B cell (primary cell): ENCODE measurements at places on chromosomes 11 and 22.

DNA sequence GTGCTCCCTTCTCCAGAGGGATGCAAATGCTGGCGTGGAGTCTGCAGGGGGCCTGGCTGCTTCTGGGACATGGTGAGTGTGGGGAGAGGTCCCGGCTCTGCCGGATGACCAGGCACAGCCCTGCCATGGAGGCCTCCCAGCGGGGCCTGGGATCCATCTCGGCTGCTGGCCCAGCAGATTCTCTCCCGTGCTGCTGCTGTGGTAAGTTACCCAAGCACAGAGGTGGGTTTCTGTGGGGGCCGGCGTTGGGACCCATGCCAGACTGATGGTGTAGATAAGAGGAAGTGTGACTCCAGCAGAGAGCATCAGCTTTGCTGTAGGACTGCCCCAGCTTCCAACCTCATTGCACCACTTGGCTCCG lies 147.5 kb upstream of the B3GAT1 start:
- no peak for DNase-seq

DNA sequence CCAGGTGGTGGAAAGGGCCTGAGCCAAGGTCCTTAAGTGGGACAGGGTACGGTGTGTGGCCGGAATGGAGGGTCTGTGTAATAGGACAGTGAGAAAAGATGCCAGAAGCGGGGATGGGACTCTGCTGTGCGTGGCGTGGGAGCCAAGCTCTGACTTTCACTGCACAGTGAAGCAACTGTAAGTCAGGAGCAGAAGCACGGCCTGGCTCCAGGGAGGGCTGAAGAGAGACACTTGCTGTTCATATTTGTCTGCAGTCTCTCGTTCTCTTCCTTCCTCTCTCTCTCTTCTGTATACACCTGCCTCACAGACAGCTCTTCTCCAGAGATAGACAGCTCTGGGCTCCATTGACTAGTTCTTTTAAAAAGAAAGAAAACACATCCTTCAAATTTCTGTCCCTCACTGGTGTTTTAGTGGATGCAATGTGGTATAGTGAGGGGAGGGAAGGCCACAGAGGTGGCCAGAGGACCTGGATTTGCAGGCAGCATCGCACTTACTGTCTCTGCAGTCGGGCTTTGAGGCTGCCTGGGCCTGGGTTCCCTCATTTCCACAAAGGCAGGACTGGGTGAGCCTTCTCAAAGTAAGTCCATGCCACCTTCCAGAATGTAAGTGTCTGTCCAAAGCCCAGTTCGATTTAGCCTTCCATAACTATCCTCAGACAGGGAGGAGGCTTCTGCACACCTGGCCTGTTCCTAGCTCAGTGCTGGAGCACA lies 2.1 kb downstream of the IL17RA start:
- no peak for DNase-seq

GRCh38 chr22:24141586-24141985 lies 39.7 kb upstream of the SUSD2 start:
- DNase-seq = no peak

DNA sequence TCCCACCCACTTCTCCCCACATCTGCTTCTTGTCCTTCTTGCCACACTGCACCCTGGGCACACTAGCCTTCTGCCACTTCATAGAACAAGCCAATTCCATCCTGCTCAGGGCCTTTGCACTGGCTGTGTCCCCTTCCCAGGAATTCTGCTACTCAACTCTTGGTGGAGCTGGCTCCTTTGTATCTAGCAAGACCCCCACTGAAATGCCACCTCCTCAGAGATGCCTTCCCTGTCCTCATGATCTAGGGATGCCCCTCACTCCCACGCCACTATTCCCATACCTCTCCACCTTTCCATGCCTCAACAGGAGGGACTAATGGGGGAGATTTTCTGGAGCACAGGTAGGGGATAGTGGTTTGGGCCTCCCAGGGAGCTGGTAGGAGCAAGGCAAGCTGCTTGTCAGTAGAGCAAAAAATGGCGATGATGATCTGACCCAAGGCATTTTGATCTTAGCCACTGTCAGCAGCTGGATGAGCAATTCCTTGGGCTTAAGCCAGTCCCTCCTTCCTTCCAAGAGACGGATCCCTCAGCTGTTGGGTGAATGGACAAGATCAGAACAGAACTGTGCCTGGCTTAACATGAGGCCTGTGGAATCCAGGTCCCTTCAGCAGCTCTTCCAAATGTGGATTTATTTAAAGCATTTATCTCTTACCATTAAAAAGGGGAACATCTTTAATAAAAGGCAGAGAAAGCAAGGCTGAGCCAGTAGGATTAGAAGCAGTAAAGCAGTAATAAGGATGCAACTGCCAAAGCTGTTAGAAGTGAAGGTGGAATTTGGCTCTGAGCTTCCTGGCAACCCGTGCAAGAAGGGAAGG lies 4.0 kb upstream of the PRDM11 start:
- DNase-seq = no peak

- DNase-seq = no peak
Measured at GRCh38 chr11:64056861-64057260, 21.1 kb downstream of the FLRT1 start.

- no peak for DNase-seq
Measured at GRCh38 chr11:27353593-27354358, 9.2 kb downstream of the CCDC34 start.

GRCh38 chr11:11039208-11039965 lies 181.5 kb upstream of the ZBED5 start:
- DNase-seq = no peak

GRCh38 chr11:69208190-69209037 lies 52.7 kb downstream of the SMIM38 start:
- no peak for DNase-seq

- DNase-seq = no peak
Measured at GRCh38 chr11:109027851-109028250, 363.0 kb downstream of the DDX10 start.

- peak; percentile 30 for DNase-seq
Measured at GRCh38 chr22:42901790-42902508, 44.9 kb upstream of the ARFGAP3 start.

GRCh38 chr22:30628491-30628890 lies 7.1 kb upstream of the SLC35E4 start:
- DNase-seq = no peak

GRCh38 chr22:19742160-19743066 lies 18.2 kb upstream of the TBX1 start:
- DNase-seq = no peak

- no peak for DNase-seq
Measured at GRCh38 chr22:36002718-36003260, 25.8 kb downstream of the RBFOX2 start.

GRCh38 chr11:102729849-102730815 lies 5.4 kb upstream of the MMP8 start:
- DNase-seq = no peak

- DNase-seq = no peak
Measured at GRCh38 chr11:17840101-17840548, 105.5 kb downstream of the KCNC1 start.

DNA sequence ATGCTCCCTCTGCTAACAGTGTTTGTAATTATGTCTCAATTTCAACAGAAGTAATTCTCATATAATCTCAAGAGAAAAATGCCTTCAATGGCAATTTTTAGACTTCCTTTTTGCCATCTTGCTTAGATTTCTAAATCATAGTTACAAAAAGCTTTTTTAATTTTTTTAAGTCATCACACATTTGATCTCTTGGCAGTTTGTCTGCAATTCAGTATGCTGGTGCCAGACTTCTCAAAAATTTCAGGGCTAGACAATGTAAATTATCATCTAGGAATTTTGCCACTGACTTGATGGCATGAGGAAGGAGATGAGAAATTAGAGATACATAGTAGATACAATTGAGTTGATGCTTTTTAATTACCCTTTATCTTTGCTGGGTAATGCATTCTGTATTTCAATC lies 1176.7 kb upstream of the CNTN5 start:
- no peak for DNase-seq

- DNase-seq = no peak
Measured at GRCh38 chr11:38839071-38839470, 2241.0 kb upstream of the RAG2 start.

DNA sequence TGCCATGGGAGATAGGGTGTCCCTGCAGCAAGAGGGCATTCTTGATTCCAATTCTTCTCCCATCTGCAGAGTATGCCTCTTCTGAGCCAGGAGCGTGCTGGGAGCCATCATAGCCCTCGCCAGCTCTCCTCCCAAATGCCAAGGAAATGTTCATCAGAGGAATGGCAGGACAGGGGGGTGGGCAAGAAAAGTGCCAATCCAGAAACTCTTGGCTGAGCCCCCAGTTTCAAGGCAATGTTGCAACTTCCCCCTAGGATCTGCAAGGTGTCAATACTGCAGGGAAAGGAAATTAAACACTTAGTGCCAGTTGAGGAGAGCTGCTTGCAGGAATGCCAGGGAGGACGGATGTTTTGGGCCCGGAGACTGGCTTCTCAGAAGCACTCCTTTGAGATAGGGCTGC lies 94.8 kb upstream of the PRDM11 start:
- DNase-seq = no peak

DNA sequence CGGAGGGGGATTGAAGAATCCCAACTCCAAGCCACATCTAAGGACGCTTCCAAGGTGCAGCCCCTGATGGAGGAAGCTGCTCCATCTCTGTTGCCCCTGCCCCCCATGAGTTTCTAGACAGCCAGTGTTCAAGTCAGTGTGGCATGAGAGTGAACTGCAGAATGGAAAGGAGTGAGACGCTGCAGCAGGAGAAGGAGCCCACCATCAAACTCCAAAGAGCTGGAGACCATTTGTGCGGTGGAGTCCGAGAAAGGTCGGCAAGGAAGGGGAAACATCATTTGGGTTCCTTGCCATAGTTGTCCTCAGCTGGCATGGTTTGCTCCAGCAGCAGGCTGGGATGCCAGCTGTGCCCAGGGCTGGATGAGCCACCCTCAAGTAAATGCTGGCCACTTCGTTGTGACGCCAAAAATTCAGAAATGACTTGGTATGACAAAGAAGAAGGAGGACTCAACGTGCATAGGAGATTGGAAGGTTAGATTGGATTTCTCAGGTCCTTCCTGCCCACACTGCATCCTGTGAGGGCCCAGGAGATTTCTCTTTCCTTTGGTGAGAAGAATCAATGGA lies 16.4 kb downstream of the APOL2 start:
- DNase-seq = no peak

DNA sequence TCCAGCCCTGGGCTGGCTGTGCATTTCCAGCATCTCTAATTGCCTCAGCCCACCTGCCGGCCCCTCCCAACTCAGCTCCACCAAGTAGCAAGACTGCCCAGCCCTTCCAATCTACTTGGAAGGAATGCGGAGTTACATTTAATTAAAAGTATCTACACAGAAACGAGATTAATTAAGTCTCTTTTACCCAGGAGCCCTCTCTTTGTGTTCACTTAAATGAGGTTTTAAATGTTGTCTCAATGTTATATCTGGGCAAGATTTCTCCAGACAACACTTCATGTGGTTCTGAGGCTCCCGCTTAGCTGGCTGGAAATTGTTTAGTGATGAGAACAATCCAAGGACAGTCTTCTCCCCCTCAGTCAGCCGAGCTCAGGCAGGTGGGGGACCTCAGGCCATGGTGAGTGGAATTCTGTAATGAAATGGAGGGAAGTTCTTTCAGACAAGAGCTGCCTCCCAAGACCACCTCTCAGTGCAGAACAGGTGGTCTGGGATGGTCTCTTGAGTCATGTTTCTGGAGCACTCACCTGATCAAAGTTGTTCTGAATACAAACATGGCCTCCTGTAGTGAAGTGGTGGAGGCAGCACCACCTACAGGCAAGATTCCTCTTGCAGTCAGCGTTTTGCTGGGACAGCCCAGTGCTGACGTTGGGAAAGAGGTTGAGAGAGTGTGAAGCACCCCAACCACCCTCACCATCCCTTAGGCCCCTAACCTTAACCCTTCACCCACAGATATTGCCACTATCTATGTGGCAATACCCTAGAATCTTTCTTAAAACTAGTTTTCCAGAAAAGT lies 371.6 kb downstream of the CADM1 start:
- no peak for DNase-seq

GRCh38 chr11:122004446-122004845 lies 111.6 kb downstream of the BLID start:
- no peak for DNase-seq

DNA sequence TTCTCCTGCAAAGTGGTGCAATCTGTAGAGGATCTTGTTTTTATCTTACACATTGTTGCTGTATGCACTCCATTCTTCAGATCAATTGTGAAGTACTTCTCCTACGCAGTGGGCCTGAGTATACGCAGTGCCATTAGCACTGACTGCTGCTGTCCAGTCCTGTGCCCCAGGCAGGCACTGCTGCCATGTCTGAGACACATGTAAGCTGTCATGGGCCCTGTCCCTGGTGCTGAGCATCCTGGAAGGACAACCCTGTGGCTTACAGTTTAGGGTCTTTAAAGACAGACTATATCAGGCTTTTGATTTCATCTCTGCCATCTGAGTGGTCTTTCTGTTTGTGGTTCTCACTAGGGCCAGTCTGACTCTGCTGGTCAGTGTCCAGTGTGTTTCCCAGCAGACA lies 44.8 kb upstream of the PTPN5 start:
- no peak for DNase-seq

GRCh38 chr11:33248416-33248971 lies 8.7 kb upstream of the HIPK3 start:
- no peak for DNase-seq

DNA sequence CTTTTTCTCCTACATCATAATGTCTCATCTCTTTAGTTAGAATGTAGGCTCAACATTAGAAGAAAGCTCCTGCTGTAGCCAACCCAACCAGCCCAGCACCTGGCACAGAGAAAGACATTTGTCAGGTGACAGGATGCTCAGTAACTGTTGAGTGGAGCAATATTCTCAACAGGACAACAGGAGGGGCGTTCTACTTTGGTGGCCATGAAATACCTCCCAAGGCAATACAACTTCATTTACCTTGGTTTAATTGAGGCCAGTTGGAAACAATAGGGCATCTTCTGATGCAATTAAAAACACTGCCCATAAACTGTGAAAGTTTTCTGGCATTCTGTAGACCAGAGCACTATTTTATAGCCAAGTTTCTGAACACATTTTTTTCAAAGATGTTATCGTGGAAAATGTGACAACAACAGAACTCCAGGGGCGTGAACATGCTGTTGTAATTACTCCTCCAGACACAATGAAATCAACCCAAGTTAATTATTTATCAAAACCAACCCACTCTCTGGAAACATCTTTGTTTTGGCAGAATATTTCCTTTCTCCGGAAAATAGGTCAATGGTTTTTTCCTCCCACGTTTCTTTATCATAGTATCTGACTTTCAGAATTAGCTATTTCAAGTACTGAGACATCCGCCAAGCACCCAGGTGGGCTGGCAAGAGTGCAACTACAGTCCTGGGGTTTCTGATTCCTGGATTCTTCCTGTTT lies 538.1 kb downstream of the SOX6 start:
- DNase-seq = no peak

DNA sequence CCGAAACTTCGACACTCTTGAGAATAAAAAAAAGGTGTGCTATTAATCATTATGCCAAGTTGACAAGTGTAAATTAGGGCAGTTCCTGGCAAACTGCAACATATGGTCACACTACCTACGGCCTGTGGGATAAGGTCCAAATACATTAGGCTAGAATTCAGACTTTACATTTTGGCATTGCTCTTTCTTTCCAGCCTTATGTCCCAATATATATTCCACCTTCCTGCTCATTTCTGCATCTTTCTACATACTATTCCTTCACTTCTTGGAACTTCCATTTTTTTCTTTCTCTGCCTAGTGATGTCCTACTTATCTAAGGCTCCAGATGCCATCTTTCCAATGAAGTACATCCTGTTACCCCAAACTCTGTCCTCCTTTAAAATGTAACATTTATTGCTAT lies 577.2 kb downstream of the LRRC4C start:
- DNase-seq = no peak
